ENCODE measurements at places on chromosomes 3 and 15.

DNA sequence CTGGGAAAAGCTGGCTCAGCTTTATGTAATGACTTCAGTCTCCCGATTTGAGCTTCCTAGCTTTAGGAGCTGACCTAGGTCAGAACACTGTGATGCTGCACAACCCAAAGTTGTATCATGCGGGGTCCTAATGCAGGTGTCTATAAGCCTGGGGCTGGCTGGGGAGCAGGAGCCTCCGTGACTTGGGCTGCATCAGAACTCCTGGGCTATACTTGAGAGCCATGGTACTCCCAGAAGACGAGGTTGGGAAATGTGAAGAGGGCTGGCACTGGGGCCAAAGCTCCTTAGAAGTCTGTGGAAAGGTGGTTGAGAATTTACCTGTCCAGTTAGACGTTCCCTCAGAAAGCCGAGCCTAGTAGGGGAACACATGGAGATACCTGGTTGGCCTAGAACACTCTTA is 57.0 kb downstream of the BSN start:
- DNase-seq: no peak

DNA sequence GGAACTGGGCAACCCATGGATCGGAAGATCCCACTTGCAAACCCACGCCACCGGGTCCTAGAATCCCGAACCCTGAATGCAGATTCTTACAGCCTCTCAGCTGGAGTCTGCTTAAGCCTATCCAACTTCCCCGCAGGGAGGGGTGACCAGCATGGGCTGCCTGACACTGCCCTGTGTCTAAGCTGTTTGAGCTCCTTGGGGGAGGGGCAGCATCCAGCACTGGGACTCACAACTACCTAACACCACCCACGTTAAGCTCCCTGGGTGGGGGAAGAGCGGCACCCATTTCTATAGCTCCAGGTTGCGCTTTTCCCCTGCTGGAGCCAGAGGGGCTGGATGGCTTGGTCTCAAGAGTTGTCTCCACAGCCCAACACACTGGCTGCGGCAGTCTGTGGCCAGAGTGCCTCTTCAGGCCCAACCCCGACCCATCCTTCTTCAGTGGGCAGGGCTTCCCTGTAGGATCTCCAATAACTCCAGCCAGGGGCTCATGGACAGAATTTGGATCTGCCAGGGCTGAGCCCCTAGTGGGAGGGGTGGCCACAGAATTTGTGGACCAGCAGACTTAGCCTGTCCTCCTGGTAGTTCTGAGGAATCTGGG is 649.2 kb downstream of the TUSC7 start:
- DNase-seq: no peak

- DNase-seq: no peak
These were observed 267.5 kb downstream of the VGLL3 start for GRCh38 chr3:86723433-86723832.

GRCh38 chr3:14780927-14781507 is 37.7 kb upstream of the FGD5 start:
- DNase-seq: no peak

GRCh38 chr3:129563332-129563731 is 20.4 kb downstream of the H1-8 start:
- DNase-seq: no peak

All from stimulated activated naive CD4-positive, alpha-beta T cell (primary cell).